ENCODE measurements at places on chromosomes 7 and 10.
A peak's percentile ranks its signal among the peaks of the same experiment; 100 is the strongest.

DNA sequence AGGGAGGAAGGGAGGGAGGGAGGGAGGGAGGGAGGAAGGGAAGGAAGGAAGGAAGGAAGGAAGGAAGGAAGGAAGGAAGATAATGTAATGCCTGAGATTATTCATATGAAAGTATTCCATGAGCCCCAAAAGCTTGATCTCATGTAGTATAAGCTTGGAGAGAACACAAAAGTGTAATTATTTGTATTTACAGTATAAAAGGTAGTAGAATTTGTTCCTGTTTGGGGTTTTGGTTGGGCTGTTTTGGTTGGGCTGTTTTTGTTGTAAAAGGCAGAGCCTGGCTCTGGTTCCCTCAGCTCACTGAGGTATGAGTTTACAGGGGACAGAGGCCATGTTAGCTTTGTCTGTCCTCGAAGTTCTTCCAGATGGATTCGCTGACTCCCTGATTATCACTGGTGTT is 45.3 kb upstream of the EBLN1 start:
- DNase-seq: no peak

DNA sequence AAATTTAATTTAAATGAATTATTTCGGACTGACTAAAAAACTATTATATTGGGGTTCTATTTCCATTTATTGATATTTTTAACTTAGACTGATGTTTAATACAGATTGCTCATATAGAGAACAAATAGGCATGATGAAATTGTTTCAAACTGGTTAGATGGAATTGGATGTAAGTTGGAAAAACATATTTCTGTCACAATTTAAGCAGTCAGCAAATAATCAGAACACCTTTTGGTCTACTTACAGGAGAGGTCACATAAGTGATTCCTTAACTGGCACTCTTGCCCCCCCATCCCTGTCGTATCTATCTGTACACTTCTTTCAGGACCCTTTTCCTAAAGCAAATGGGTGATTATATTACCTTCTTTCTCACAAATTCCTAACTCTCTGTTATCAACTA is 138.4 kb downstream of the PLXDC2 start:
- no peak for DNase-seq

DNA sequence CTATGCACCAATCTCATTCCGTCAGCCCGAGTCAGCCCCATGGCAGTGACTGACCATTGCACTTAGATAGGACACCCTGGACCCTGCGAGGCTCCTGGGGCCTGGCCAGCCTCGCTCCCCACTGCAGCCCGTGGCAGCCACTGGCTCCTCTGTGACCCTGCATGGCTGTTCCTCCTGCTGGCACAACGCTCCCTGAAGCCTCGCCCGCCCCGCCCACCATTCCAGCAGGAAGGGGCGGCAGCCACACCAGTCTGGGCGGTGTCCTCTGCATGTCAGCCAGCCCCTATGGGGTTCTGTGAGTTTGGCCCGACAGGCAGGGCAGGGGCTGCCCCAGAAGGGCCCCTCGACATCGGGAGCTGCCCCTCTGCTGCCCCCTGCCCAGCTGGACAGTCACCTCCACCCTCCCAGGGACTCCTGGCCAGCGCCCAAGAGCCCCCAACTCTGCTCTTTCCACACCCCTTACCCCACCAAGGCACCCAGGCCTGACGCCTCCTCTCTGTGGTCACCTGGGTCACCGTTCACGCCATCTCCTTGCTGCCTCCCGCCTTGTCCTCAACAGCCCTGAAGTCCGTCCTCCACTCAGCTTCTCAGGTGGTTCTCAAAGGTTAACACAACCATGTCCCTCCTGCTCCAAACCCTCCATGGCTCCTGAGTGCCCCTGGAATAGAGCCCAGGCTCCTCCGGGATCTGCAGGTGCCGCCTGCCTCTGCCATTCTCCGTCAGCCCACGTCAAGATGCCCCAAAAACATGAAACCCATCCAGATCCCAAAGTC is 103.5 kb downstream of the MICALL2 start:
- no peak for DNase-seq

DNA sequence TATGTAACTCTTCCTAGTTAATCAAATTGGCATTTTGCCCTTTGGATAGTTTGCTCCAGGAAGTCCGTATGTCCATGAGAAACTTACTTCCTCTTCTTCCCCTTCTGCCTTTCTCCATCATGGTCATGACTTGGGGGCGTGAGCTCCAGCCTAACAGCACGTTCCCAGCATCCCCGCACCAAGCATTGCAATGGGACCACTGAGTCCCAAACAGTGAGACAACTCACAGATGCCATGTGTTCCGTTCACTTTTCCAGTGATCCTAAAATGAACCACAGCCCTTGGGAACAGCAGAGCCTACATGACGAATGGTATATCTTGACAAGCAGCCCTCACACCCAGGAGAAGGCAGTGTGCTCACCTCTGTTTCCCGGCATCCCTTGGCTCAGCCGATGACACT is 10.7 kb downstream of the BTBD16 start:
- no peak for DNase-seq

GRCh38 chr7:55173671-55174070 is 154.9 kb downstream of the EGFR start:
- no peak for DNase-seq

DNA sequence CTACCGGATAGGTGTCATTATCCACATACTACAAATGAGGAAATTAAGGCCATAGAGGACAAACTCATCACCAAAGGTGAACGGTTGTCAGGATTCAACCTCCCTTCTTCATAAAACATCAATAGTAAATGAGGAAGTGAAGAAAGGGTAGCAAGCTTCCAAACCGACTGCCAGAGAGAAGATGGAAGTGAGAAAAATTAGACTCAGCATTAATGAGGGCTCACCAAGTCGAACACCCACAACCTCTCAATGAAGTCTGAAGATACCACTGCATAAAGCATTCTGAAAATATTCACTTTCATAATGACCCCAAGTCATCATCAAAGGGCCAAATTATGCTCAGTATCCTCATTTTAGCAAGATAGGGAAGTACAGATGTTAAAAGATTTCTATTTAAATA is 29.6 kb downstream of the ABCB4 start:
- DNase-seq: no peak

- no peak for DNase-seq
Measured at GRCh38 chr10:74384615-74385183, 233.7 kb downstream of the ADK start.

DNA sequence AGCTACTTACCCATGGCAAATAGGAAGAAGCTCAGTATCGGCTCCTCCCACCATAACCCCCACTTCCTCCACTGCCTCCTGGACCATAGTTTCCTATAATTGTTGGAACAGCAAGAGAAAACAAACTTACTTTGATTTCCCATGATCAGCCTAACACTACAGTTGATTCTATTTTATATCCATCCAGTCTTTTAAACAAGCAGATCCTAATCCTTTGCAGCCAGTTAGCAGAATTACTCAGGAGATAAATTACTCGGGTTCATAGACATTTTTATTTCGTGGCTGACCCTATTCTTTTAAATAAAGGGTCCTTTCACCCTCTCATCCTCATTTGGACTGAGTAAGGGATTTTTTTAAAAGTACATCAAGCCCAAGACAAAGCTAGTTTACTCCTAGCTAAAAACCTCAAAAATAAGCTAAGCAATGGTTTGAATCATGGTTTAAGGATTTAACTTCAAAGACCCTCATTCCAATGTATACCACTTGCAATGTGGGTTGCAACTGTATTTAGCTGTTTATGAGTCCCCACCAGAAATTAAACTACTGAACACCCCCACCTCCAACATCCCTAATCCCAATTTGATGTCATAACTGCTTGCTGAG is 8.0 kb downstream of the HNRNPA2B1 start:
- no peak for DNase-seq

- no peak for DNase-seq
Measured at GRCh38 chr10:89471110-89471809, 56.9 kb downstream of the IFIT5 start.

DNA sequence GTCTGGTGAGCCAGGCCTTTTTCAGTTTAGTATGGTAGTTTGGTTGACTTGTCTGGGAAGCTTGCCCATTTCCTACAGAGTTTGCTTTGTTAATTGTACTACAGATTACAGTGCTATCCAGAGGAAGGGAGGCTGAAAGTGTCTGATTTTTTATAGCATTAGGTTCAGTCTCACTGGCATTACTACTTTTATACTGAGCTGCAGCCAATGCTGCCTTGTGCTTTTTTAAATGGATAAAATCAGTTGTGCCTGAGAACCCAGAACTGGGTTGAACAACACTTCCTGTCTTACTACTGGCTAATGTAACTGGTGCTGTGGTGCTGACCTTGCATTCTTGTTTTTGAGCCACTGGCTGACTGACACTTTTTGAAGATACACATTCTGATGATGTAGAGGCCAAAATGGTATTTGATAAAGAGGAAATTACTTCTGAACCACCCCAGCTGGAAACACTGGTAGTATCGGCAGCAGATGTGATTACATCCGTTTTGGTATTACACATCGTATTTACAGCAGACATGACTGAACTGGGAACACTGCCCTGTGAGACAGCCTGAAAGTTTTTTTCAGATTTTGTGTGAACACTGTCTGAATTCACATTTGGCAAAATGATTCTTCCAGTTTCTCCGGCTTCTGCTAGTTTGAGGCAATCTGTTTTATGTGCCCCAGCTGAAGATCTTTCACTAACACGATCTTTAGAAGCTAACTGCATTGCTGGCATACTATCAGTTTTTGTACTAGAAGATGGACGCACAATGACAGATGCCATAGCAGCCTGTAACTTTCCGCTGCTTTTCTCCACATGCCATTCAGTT is 74.1 kb downstream of the NRBF2 start:
- DNase-seq: peak; percentile 74

DNA sequence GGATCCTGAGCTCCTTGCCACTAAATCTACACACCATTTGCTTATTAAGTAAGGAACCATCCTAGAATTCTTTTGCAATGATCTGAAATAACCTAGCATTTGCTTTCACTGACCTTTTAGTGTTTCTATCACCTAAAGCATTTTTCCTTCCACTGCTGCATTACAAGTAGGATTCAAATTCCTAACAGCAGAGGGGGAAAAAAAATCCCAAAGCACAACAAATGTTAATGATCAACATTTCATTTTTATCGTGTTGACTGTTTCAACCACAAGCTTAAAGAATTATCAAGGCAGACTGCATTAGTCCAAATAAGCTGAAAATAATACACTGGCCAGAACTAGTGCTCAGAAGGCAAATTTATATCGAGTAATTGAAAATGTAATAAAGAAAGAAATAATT is 174.7 kb upstream of the TCF7L2 start:
- DNase-seq: no peak

DNA sequence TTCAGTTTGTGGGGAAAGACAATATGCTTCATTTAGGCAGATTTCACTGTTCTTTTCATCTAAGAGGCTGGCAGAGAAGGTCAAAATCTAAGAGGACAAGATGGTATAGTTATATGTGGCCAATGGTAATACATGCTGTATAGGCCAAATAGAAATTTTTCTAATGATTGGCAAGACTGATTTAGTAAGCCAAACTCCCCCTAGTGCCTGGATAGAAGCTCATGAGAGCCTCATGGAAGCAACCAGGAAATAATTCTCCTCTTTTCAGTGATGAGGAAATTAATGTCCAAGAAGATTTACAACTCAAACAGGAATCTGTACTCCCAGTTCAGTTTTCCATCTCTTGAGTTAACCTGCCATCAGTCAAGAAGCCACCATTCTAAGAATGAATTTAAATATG is 253.6 kb upstream of the PHF14 start:
- no peak for DNase-seq

DNA sequence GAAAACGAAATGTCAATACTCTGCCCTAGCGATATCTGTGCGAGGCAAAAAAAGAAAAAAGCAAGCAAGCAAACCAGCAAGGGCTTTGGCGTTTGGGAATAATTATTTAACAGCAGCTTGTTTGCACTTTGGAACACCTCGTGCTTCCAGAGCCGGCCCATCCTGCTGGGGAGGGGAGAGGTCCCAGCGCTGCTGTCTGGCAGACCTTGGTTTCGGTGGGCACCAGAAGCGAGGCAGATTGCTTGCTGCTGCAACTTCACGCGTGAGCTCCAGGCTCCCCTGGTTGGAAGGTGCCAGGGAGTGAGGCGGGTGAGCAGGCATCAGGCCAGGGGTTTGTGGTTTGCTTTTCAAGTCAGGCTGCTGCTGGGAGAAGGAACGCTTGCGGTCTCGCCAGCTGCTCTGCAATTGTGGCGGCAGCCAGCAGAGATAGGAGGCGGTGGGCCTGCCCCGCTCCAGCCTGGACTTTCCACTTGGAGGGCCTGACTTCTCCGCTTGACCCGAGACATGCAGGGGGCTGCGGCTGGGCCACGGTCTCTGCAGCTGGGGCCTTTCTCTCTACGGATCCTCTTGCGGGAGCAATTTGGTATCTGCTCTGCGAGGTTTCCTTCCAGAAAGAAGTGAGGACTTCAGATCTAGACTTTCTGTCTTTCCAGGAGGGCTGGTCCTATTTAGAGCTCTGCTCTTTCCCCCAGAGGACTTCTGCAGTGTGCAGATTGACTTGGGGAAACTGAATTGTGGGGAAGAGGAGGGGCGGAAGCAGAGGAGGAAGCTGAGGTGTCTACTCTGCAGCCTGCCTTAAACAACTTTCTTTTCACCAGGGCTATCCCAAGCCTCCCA is 131.4 kb downstream of the PRPF18 start:
- DNase-seq: peak; percentile 66

All from GM04504 (cell line).